ENCODE measurements at places on chromosomes 2 and 18.

- DNase-seq = no peak
Observed at GRCh38 chr18:50190926-50191325, 4.0 kb downstream of the MYO5B start.

DNA sequence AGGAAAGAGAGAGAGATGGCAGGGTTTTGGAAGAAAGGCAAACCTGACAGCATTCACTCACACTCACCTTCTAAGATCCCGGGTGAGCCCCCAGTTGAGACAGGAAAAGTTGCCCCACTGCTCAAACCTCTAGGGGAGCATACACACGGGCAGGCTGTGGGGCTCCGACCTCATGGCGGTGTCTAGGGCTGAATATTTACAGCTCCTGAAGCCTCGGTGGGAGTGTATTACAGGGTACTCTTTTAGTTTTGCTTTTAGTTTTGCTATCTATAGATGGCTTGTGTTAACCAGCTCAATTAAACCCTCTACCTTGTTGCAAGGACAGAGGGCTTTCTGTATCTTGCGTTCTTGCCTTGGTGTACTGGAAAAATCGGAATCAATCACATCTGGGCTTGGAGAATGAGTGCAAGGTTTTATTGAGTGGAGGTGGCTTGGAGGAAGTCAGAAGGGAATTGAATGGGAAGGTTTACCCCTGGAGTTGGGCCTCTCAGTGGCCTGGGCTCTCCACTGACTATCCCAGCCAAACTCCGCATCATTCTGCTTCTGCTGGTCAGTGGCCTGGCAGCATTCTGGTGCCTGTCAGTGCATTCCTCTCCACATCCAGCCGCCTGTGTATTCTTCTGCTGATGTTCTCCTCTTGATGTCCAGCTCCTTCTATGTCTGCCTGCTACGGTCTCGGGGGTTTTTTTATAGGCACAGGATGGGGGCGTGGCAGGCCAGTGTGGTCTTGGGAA lies 10.1 kb upstream of the IFIH1 start:
- no peak for DNase-seq

GRCh38 chr2:32918774-32919173 lies 28.0 kb upstream of the LTBP1 start:
- no peak for DNase-seq

- no peak for DNase-seq
Observed at GRCh38 chr2:190409616-190410015, 1.5 kb downstream of the MFSD6 start.

DNA sequence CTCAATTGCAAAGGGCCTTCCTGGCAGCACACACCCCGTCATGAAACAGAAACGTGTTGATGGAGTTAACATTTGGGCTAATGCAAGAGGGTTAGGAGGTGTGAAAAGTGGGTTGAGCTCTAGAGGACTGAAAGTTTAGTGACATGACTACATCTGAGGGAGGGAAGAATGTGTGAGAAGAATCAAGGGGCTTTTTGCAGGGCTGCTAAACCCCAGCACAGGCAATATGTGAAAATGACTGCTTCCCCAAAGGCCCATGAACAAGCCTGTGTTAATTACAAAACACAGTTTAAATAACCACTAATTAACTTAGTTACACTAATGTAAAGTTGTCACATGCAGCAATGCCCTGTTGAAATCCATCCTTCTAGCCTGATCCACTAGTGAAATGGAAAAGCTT lies 63.4 kb upstream of the PEX13 start:
- DNase-seq = no peak

DNA sequence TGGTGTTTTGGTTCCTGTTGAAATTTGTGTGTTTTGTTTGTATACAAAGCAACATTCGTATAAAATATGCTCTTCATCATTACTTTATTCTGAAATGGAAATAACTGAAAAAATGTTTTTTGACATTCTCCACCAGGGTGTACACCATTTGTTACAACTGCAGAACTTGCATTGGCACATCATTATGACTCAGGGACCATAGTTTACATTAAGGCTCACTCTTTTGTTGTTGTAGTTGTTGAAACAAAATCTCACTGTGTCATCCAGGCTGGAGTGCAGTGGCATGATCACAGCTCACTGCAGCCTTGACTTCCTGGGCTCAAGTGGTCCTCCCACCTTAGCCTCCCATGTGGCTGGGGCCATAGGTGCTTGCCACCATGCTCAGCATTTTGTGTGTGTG lies 676.6 kb downstream of the TDRD15 start:
- DNase-seq = no peak

DNA sequence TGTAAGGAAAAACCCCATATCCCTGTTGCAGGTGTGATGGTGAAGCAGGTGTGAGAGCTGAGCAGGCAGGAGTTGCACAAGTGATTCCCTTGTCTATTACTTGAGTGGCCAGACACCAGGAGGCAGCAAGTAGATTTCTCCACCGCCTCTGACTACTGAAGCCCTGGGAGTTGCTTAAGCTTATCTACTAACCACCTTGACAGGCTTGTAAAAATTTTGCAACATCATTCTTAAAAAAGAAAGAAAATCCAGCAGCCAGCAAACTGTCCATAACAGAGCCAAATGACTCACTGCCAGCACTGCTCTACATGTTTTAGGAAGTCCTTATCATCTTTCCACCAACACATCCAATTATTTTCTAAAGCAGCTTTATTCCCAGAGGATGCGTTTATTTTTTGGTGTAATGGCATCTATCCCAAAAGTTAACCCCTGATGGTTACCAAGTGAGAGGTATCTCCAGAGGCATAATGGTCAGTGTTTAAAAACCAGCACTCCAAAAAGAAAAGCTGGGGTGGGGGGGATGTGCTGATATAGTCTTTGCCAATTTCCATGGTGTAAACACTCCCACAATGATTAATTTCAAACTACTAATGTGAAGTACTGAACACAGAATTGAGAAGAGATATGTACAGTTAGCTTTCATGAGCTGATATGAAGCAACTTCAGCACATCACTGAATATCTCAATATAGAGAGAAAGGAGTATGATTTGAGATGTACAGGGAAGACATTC lies 16.3 kb upstream of the GPR39 start:
- no peak for DNase-seq

- no peak for DNase-seq
Observed at GRCh38 chr2:85954590-85955458, 66.0 kb upstream of the ST3GAL5 start.

- no peak for DNase-seq
Observed at GRCh38 chr2:155630760-155631159, 701.8 kb downstream of the NR4A2 start.

GRCh38 chr2:239625971-239626734 lies 225.3 kb upstream of the HDAC4 start:
- DNase-seq = no peak

DNA sequence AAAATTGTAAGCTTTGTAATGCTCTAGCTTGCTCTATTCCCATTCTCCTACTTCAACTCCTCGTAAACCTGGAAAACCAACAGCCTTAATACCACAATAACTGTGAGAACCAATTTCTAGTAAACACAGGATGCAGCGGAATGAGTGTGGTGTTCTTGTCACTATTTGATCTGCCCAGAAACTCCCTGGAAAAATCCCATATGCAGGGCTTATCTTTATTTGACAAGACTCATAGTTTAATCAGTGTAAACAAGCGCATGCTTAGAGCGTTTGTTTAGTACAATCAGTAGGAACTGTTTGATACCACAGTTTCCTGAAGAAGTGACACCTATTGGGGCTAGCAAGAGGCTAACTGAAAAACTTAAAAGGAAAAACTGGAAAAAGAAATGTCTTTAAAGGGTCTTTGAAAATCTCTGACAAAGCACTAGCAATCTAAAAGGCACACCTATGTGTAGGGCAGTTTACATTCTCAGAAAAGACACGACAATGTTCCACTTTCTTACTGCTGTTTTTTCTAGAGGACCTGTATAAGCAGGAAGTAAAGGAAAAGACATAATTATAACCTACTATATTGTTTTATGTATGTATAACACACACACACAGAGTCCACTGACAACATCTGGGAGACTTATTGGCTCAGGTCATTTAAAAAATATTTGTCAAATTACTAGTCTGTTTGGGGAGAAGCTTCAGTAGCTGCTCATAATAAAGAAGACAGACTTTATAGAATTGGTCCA lies 241.4 kb upstream of the KLHL14 start:
- no peak for DNase-seq

- DNase-seq = no peak
Observed at GRCh38 chr18:58076052-58076451, 32.0 kb downstream of the NEDD4L start.

- DNase-seq = no peak
Observed at GRCh38 chr18:12973562-12974213, 17.5 kb upstream of the CEP192 start.

GRCh38 chr2:65782996-65783650 lies 350.7 kb upstream of the SPRED2 start:
- DNase-seq = no peak

Data from activated T-helper 9 cell treated with anti-CD3 and anti-CD28 coated beads, Interleukin-2, amount 50 U/mL, for 16 hours (primary cell).